ENCODE measurements at places on chromosomes 7 and 10.

- no peak for DNase-seq
These were observed 22.9 kb upstream of the C10orf105 start for GRCh38 chr10:71742301-71743088.

GRCh38 chr10:75739414-75740143, 308.2 kb downstream of the LRMDA start:
- no peak for DNase-seq

- DNase-seq, result no peak
These were observed 265.9 kb downstream of the GLRX3 start for GRCh38 chr10:130401860-130402765.

- no peak for DNase-seq
These were observed 7.1 kb downstream of the GATA3 start for GRCh38 chr10:8061274-8062211.

- DNase-seq, result no peak
These were observed 5.6 kb downstream of the NPC1L1 start for GRCh38 chr7:44535348-44536064.

GRCh38 chr7:44709011-44709915, 39.4 kb upstream of the ZMIZ2 start:
- no peak for DNase-seq

- no peak for DNase-seq
These were observed 5.7 kb downstream of the SKAP2 start for GRCh38 chr7:26858735-26859134.

DNA sequence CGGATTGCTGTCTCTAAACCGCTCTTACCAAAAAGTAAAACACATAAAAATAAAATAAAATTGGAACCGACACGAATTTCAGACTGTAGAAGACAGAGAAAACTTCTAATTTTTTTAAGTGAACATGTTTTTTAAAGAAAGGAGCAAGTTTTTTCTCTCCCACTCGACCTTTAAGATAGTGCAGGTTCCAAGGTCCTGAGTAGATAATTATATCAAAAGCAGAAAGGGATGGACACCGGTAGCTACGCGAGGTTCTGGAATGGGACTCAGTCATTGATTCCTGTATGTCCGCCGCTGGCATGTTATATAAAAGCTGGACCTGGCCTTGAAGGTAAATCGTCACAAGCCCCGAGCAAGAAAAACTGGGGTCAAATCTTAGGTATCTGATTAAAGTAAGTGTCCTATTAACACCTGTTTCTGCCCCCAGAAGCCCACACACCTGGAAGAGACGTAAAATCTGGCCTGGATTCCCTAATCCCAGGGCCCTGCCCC, 462 bp upstream of the CISD1 start:
- DNase-seq, result no peak
